ENCODE measurements at places on chromosomes 1 and 21. TPM values are rescaled to one million over a fixed set of nuclear protein-coding genes. Genes with fewer than 3 reads are reported as not detected.

Gene CSF3R
- polyA plus RNA-seq: 2.0 TPM

Gene HSD3B2
- polyA plus RNA-seq: 1.2 TPM

Gene KRTAP10-12
- polyA plus RNA-seq: not detected

Gene RORC
- 1.5 TPM for polyA plus RNA-seq

Gene PDE9A
- 36.1 TPM for polyA plus RNA-seq

Gene KIF21B
- 2.3 TPM for polyA plus RNA-seq
